Endothelial cell (in vitro differentiated cells): ENCODE measurements at places on chromosomes 3 and 15.

GRCh38 chr3:27293939-27294338 is 75.2 kb downstream of the NEK10 start:
- DNase-seq, result no peak

GRCh38 chr3:50170689-50171088 is 15.6 kb downstream of the SEMA3F start:
- DNase-seq, result no peak

DNA sequence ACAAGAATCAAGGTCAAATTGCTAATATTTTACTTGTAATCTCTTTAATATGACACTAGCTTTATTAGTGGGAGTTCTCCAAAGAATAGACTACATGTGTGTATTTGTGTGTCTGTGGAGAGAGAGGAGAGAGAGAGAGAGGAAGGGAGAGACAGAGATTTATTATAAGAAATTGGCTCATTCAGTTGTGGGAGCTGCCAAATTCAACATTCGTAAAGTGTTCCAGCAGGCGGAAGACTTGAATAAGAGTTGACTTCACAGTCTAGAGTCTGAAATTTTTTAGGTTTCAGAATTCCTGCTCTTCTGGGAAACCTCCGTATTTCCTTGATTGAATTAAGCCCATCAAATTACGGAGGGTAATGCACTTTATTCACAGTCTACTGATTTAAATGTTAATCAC is 4.7 kb upstream of the CLDN1 start:
- no peak for DNase-seq

GRCh38 chr3:30299674-30300385 is 306.6 kb upstream of the TGFBR2 start:
- DNase-seq, result no peak

DNA sequence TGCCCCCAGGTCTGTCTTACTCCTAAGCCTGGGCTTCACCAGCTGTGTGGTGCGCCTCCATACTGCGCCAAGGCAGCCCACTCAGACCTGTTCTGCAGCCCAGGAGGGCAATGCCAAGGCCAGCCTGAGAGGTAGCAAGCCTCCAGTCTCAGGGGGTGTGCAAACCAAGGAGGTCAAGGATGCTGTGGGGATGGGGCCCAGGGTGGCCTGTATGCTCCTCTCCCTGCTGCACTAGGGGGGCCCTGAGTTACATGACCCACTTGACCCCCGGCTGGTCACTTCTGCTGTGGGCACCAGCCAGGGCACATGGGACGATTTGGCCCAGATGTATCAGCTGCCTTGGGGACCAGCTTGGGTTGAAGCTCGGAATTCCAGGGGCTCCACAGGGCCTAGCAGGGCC is 70.0 kb upstream of the SLC6A6 start:
- DNase-seq, result no peak

- DNase-seq, result peak; percentile 76
Measured at GRCh38 chr15:63502843-63503738, 1.3 kb upstream of the USP3 start.
